ENCODE measurements at places on chromosomes 12 and 14. TPM values are rescaled to one million over a fixed set of nuclear protein-coding genes. Genes with fewer than 3 reads are reported as not detected.

The TSPAN19 gene
- 0.66 TPM for total RNA-seq

DNA sequence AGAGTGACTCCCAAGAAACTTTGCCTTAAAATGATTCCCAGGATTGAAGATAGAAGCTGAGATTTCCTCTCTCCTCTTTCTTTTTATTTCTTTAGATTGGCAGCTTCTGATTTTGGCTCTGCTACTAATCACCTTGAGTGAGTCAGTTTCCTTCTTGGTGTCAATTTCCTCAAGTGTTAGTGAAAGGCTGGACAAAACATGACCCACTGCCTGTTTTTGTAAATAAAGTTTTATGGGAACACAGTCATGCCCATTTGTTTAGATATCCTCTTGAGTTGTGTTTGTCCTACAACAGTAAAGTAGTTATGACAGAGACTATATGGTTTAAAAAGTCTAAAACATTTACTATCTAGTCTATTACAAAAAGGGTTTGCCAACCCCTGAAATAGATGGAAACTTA lies 227.2 kb upstream of the TBX3 start:
- no peak for DNase-seq
- H3K4me1 ChIP-seq, result no peaks in the 10 kb centered on the region

The BBOF1 gene
- total RNA-seq, result 14.7 TPM

The INHBE gene
- not detected for total RNA-seq

The DYRK2 gene
- 28.8 TPM for total RNA-seq

The ZDHHC22 gene
- total RNA-seq, result 5.6 TPM

- DNase-seq, result no peak
- H3K4me1 ChIP-seq, result no peaks in the 10 kb centered on the region
- no peak overlapping the region for H3K4me3 ChIP-seq
Measured at GRCh38 chr12:13073173-13073572, 29.0 kb downstream of the FAM234B start.

- no peaks in the 10 kb centered on the region for H3K36me3 ChIP-seq
- H3K4me3 ChIP-seq, result no peak overlapping the region
- no peaks in the 10 kb centered on the region for H3K27me3 ChIP-seq
Measured at GRCh38 chr14:31965735-31966598, 111.1 kb upstream of the ARHGAP5 start.

The EMP1 gene
- total RNA-seq, result 77.4 TPM

DNA sequence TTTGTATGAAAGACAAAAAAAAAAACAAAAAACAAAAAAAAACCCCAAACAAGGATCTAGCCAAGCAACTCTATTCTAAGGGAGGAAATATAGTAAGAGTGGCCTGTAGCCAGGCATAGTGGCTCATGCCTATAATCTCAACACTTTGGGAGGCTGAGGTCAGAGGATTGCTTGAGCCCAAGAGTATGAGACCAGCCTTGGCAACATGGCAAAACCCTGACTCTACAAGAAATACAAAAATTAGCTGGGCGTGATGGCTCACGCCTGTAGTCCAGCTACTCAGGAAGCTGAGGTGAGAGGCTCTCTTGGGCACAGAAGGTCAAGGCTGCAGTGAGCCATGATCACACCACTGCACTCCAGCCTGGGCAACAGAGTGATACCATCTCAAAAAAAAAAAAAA lies 47.9 kb downstream of the TMEM117 start:
- H3K4me1 ChIP-seq, result no peaks in the 10 kb centered on the region
- no peaks in the 10 kb centered on the region for H3K27me3 ChIP-seq
- no peak overlapping the region for H3K27ac ChIP-seq
- no peak for DNase-seq

GRCh38 chr12:111227476-111228420 lies 141.1 kb downstream of the PHETA1 start:
- H3K27ac ChIP-seq, result no peak overlapping the region
- no peak overlapping the region for H3K4me3 ChIP-seq
- no peaks in the 10 kb centered on the region for H3K27me3 ChIP-seq
- no peaks in the 10 kb centered on the region for H3K36me3 ChIP-seq
- DNase-seq, result no peak

The GALNT9 gene
- 9.5 TPM for total RNA-seq

The PPP1R36 gene
- total RNA-seq, result 1.4 TPM

The ERP27 gene
- 1.1 TPM for total RNA-seq

GRCh38 chr14:91366749-91367148 lies 50.9 kb downstream of the CCDC88C start:
- no peak overlapping the region for H3K4me3 ChIP-seq
- peaks cover under 1% of the 10 kb centered on the region for H3K36me3 ChIP-seq
- H3K4me1 ChIP-seq, result peaks cover 57% of the 10 kb centered on the region
- no peak for DNase-seq

DNA sequence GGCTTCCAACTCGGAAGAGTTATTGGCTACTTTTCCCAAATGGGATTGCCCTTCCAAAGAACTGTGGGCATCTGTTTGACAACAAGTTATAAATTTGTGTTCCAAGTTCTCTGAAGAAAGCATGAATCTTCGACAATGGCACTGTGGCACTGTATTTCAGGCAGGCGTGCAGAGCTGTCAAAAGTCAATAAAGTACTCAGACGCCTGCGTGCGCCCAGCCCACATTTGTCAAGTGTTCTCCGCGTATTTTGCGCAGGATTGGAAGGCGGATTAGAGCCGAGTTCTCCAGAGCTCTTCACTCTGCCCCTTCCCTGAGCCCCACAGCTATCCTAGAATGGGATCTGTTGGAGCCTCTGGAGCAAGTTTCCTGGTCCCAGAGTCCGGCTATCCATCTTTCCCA lies 103.2 kb downstream of the SLC25A47 start:
- H3K27me3 ChIP-seq, result no peaks in the 10 kb centered on the region
- peaks cover 9% of the 10 kb centered on the region for H3K4me1 ChIP-seq
- H3K27ac ChIP-seq, result no peak overlapping the region

DNA sequence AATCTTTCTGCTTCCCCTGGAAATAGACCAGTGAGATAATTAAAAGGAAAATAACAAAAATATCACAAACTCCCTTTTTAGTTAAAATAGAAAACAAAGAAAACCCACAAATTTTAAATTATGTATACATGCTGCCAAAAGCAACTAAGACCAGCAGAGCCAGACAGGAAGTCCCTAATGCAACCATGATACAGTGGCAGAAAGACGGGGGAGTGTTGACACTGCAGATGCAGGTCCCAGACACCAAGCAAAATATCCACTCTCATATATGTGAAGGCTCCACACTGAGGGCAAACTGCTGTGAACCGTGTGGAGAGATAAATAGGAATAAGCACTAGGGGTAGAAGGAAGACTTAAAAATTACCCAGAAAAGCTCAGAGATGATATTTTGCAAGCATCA lies 401.0 kb downstream of the BTG1 start:
- no peaks in the 10 kb centered on the region for H3K27me3 ChIP-seq
- H3K36me3 ChIP-seq, result no peaks in the 10 kb centered on the region
- no peak overlapping the region for H3K4me3 ChIP-seq
- H3K27ac ChIP-seq, result no peak overlapping the region
- no peak for DNase-seq
